ENCODE measurements at places on chromosomes 11 and 22.
A peak's percentile ranks its signal among the peaks of the same experiment; 100 is the strongest.

DNA sequence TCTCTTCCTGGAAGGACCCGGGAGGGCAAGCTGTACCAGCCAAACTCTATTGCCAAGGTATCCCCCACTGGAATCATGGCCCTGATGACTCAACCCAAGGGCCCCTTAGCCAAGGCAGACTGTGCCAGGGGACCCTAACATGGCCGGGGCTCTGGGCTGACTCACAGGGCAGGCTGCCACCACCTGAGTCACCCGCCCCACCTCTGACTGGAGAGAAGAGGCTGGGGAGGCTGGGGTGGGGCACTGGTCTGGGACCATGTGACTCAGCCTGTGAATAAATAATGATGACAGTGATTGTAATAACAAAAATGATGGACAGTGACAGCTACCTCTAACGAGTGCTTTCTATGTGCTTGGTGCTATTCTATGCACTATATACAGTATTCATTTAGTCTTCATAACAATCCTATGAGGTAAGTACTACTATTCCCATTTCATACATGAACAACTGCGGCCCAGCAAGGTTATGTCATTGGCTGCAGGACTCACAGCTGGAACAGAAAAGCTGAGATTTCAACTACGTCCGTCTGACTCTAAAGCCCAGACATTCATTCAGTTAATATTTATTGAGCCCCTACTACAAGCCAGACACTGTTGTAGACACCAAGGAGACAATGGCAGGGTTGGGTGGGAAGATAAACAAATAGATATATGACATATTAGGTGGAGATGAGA is 84.2 kb downstream of the FBXO7 start:
- no peak for DNase-seq

DNA sequence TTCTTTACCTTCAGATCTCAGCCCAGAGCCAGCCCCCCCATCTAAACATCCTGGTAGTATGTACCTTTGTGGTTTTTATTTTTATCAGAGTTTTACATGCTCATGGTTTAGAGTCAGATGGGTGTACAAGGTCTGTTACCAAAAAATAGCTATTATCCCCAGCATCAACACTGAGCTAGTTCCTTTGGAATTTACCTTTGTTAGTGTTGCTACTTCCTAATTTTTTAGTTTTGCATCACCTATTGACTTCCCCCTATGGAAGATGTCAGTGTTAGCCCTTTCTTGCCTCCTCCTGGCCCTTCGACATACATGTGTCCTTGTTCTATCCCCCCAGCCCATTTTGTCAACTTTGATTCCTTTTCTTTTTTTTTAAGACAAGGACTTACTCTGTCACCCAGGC is 7.4 kb downstream of the UPB1 start:
- DNase-seq = no peak

DNA sequence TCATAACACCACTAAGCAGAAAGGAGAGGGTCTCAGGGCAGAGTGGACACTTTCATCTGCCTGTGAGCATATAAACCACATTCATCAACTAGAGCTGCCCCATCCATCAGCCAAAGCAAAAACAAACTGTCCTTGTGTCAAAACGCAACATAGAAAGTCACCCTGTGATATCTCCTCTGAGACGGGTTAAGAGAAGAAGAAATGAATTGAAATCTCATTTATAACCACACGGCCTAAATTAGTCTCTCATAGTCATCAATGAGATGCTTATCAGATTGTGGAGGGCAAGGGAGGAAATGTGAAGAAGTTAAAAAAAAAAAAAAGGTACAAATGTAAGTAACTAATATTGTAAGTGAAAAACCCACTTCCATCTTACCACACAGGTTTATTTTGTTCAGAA is 75.7 kb downstream of the SIK3 start:
- DNase-seq = no peak

GRCh38 chr22:33504941-33505625 is 415.2 kb downstream of the LARGE1 start:
- DNase-seq = peak; percentile 22

- DNase-seq = peak; percentile 78
Observed at GRCh38 chr11:22703040-22703439, 36.6 kb downstream of the GAS2 start.

GRCh38 chr11:60261014-60261413 is 18.1 kb upstream of the MS4A4E start:
- no peak for DNase-seq

- no peak for DNase-seq
Observed at GRCh38 chr22:33529424-33530113, 390.7 kb downstream of the LARGE1 start.

DNA sequence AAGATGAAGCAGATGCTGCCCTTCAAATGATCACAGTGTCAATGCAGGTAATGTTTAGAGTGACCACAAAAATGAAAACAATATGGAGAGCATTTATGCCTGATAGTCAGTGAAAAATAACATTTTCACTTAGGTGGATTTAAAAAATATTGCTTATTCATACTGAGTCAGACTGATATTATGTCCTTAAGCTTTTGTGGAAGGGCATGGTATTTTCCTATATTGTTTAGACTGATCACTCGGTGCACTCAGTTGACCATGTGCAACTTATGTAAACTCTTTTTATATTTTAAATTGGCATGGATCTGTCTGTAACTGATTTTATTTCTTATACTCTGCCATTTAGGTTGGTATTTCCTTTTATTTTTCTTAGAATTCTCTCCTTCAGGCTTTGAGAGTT is 106.6 kb downstream of the DYNC2H1 start:
- no peak for DNase-seq

GRCh38 chr11:14107050-14107430 is 144.5 kb downstream of the SPON1 start:
- DNase-seq = no peak

- DNase-seq = no peak
Observed at GRCh38 chr11:102534261-102534872, 3.8 kb upstream of the MMP7 start.

- no peak for DNase-seq
Observed at GRCh38 chr22:44392446-44392921, 79.7 kb upstream of the SHISAL1 start.

DNA sequence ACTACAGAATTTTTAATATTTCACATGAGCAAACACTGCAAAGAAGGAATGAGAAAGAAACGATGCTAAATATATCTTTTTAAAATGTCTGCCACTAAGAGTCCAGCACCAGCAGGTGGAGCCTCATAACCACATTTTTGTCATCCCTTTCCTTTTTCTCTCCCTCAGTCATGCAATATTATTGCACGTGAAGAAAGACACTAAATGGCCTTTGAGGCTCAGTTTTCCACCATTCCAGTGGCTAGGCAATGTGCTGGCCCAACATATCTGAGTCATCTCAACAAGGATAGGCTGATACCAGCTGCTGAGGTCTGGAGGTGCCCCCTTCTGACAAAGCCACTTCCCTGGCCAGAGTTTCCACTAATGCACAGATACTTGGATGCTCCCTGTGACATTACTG is 1.8 kb downstream of the ALKBH8 start:
- peak; percentile 51 for DNase-seq

GRCh38 chr22:32336771-32337424 is 20.8 kb upstream of the RFPL3 start:
- DNase-seq = no peak

DNA sequence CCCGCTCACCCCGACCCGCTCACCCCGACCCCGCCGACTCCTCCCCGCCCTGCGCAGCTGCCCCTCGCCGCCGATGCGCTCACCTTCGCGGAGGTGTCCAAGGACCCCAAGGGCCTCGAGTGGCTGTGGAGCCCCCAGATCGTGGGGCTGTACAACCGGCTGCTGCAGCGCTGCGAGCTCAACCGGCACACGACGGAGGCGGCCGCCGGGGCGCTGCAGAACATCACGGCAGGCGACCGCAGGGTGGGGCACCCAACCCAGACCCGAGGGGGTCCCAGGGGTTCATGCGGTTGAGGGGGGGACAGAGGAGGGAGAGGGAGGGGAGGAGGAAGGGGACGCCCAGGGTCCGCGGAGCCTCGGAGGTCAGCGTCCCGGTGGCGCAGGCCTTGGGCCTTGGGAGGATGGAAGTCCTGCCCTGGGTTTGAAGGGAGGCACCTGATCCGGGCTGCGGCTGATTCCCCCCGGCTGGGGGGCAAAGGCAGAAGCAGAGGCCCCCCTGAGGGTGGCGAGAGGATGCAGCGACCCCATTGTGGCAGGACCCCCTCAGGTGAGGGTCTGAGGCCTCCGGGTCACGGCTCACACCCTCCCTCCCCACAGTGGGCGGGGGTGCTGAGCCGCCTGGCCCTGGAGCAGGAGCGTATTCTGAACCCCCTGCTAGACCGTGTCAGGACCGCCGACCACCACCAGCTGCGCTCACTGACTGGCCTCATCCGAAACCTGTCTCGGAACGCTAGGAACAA is 9.2 kb downstream of the PKP3 start:
- DNase-seq = no peak

GRCh38 chr11:10605941-10606381 is 37.5 kb upstream of the LYVE1 start:
- DNase-seq = peak; percentile 55

- no peak for DNase-seq
Observed at GRCh38 chr11:815675-816432, 2.9 kb upstream of the PNPLA2 start.

- DNase-seq = no peak
Observed at GRCh38 chr22:40819599-40820140, 524 bp upstream of the SLC25A17 start.

DNA sequence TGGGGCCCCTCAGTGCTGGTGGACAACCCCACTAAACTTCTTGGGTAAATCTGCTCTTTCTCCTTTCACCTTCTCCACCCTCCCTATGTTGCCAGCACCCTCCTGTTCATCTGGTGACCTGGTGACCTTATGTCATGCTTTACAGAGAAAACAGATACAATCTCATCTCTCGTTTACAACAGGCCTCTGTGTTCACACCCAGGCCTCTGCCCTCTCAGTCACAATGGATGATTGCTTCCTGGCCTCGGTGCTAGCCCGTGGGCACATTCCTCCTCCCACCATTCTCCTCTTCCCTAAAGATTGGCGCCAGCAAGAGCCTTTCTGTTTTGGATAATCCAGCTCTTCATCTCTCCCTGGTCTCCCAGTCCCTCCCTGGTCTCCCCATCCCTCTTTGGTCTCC is 12.3 kb upstream of the PNPLA3 start:
- no peak for DNase-seq

DNA sequence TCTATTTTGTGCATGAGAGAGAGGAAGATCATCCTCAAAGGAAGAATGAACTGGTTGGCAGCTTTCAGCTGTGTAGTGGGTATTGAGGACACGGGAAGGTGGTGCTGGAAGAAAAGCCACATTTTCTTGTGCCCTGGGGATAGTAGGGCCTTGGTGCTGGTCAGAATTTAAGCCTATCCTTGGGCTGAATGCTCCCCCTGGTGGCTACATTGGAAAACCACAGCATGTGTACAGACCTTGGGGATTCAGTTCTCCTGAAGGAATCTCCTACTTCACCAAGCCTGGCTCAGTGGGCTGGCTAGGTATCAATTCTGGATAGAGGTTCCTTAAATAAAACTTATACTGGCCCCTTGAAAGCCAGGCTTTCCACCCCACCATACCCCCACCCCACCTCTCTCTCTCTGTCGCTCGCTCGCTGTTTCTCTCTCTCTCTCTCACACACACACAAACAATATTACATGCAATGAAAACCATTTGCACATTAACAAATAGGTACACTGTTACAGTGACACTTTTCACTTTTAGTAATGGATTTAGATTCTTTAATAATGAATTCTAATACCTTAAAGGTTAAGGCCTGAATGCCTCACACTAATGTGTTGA is 2.8 kb upstream of the OR51M1 start:
- peak; percentile 81 for DNase-seq

DNA sequence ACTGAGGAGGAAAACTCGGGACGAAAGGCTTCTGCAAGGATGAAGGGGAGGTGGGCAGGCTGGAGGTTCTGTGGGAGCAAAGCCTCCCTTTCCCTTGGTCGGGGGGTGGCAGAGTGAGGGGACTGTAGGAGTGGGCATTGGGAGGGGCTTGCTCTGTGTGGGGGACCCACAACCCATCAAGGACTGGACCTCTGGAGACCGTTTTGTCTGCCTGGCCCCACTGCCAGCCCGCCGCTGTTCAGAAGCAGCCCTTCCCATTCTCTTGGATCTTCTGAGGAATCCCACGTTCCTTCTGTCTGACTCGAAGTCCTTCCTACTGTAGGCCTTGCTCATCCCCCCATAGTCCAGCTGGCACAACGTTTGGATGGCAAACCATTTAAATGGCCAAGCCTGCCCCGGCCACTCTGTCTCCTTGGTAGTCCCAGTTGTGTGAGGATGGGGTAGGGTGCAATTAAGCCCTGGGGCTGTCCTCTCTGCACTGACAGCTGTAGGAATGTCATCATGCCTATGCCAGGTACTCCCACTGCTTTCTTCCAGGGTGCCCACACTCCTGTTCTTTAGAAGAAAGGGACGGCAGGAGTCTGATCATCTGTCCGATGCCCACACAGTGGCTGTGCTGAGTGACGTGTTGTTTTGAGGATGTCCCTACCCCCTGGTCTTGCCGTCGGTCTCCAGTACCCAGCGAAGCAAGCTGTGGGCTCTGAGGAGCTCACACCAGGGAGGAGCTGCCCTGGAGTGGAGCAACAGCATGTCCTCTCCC is 17.0 kb upstream of the NECTIN1 start:
- DNase-seq = no peak

- DNase-seq = no peak
Observed at GRCh38 chr11:67267188-67268080, 1.2 kb downstream of the GRK2 start.

DNA sequence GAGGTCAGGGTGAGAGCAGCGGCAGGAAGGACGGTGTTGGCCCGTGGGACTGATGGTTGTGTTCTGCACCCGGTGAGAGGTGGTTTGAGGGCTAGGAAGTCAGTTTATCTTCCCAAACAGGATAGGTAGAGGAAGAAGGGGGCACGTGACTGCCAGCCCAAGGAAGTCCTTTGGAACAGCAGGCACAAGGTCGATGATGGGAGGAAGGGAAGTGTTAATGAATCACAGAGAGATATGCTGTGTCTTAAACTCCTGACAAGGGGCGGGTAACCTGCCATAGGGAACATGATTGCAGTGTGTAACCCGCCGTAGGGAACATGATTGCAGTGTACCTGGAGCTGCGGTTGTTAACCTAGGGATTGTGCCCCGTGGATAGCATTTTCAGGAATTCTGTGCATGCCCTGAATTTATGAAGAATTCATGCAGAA is 49.0 kb downstream of the PRR5L start:
- no peak for DNase-seq

- peak; percentile 94 for DNase-seq
Observed at GRCh38 chr11:118401151-118401879, at the start of gene ATP5MG. Gene ATP5MG (plus strand): TSS chr11:118401606. CDS start chr11:118401666, 60 bp downstream.

DNA sequence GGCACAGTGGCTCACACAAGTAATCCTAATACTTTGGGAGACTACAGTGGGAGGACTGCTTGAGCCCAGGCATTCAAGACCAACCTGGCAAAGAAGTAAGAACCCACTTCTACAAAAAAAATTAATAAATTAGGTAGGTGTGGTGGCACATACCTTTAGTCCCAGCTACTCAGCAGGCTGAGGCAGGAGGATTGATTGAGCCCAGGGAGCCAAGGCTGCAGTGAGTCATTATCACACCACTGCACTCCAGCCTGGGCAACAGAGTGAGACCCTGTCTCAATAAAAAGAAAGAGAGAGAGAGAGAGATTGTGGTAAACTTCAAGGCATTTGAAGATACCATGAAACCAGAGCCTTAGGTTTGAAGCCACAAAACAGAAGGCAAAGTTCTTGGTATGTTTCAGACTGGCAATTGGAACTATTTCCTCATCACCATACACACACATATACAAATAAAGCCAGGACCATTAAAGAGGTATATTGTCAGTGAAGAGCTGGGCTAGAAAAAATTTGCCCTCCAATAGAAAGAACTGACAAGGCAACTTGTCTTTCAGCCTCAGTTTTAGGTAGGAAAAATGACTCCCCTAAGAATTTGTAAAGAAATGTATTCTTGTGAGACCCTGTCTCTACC is 24.6 kb upstream of the B3GNT6 start:
- DNase-seq = no peak
